ENCODE measurements at places on chromosomes 1 and 21.

DNA sequence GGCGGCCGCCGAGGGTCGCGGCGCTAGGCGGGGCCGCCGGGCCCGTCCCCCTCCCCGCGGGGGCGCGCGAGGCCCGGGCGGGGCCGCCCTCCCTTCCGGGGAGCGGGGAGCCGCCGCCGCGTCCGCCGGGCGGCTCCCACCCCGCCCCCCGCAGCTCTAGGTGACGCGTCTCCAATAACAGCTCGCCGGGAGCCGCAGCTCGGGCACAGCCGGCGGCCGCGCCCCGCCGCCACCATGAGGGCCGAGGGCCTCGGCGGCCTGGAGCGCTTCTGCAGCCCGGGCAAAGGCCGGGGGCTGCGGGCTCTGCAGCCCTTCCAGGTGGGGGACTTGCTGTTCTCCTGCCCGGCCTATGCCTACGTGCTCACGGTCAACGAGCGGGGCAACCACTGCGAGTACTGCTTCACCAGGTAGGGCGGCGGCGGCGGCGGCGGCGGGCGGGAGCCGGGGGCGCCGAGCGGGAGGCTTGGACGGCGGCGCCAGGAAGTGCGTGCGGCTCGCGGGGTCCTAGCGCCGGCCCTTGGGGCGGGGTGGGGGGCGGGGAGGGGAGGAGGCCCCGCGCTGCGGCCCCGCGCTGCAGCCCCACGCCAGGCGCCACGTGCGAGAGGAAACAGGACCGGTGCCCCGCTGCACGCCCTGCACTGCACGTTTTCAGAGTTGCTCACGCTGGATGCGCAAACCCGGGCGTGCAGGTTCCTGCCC, at the start of gene SMYD2:
Gene SMYD2 (plus strand): TSS at position 139 of the 699 bp plus-strand sequence. CDS start 96 bp downstream, at position 235.
- peak; percentile 59 for DNase-seq

GRCh38 chr1:1398677-1399186, 403 bp downstream of the CCNL2 start:
- no peak for DNase-seq

DNA sequence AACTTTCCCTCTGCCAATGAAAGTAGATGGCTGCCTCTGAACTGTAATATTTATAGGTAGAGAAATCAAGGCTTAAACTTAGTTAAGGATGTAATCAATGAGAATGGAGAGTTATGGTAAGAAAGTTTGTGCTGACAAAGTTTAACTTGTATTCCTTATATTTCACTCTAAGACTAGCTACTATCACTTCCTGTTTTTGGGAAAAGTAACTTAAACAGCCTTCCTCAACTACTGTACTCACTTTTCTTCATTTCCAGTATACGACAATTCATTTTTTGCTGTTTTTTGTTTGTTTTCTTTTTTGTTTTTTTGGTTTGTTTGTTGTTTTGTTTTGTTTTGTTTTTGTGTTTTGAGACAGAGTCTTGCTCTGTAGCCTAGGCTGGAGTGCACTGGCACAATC, 3.7 kb downstream of the RGS18 start:
- DNase-seq: no peak

GRCh38 chr1:233143241-233143640, 152.3 kb downstream of the PCNX2 start:
- no peak for DNase-seq

GRCh38 chr1:169546087-169546995, 39.9 kb downstream of the F5 start:
- peak; percentile 58 for DNase-seq

GRCh38 chr1:159011751-159012150, 2.0 kb downstream of the IFI16 start:
- no peak for DNase-seq

- no peak for DNase-seq
These were observed 57.9 kb downstream of the ACBD6 start for GRCh38 chr1:180444522-180444921.

GRCh38 chr1:2962946-2963345, 58.3 kb upstream of the ACTRT2 start:
- DNase-seq: no peak

DNA sequence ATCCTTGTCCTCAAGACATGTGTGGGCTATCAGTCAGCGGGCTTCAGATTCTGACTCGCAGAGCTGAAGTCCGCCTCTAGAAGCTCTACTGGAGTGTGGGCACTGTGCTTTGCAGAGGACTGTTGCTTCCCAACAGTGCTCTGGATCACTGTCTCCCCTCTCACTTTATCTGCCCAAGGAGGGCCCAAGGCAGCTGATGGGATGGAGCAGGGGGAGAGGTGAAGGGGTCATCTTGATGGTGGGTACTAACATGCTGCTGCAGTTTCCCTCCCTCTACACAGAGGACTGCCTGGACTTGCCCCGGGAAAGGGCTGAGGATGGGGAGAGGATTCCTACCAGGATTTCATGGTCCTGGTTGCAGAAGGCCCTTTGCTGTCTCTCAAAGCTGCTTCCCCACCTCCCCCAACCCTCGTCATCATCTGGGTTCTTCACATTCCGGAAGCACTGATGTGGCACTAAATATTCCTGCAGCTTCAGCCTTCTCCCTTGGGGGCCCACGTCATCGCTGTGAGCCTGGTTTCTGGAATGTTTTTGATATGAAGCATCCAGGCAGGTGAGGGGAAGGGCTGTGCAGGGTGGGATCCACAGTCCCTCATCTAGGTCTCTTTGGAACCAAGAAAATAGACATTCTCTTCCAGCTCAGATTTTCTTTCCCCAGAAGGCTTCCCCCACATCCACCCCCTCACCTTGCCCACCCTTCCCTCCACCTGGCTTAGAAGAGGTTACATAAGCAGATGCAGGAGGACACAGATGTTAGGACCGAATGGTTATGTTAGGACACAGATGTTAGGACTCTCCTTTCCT, 23.2 kb downstream of the NUAK2 start:
- DNase-seq: no peak

DNA sequence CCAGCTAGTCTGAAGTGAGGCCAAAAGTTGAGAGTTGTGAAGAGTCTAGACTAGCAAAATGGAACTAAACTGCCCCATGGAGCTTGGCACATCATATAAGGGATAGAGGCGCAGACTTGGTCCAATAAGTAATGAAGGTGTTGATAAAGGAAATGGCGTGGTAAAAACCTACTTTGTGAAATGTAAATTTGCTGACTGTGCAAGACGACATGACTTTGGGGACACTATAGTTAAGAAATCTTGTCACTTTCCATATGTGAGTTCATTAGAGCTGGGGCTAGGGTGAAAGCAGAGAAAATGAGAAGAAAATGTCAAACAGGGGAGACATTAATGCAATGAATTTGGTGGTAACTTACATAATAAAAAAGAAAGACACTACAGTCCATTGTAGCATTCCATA, 50.1 kb downstream of the CLDN17 start:
- DNase-seq: no peak

- no peak for DNase-seq
These were observed 2.0 kb downstream of the ARHGEF16 start for GRCh38 chr1:3456449-3456963.

DNA sequence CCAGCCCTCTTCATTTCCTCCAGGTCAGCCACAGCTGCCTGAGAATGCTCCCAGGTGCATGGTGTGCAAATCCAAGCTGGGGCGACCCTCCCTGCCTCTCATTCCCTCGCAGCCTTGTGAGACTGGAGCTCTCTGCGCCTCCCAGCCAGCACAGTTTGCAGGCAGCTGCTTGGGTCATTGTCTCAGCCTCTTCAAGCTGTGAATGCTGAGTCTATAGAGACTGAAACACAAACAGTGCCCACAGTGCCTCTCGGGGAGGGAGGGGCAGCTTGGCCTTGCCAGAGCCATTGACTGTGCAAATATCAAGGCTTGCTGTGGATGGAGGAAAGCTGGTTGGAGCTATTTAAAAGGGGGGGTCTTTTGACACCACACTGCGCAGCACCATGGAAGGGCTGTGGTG, 10.6 kb downstream of the PLXNA2 start:
- DNase-seq: no peak

- DNase-seq: no peak
These were observed 136.7 kb downstream of the TLR5 start for GRCh38 chr1:223006371-223006770.

GRCh38 chr1:156664767-156665411, 12.3 kb downstream of the NES start:
- DNase-seq: no peak

GRCh38 chr21:44357064-44357837, 3.8 kb downstream of the TRPM2 start:
- no peak for DNase-seq

DNA sequence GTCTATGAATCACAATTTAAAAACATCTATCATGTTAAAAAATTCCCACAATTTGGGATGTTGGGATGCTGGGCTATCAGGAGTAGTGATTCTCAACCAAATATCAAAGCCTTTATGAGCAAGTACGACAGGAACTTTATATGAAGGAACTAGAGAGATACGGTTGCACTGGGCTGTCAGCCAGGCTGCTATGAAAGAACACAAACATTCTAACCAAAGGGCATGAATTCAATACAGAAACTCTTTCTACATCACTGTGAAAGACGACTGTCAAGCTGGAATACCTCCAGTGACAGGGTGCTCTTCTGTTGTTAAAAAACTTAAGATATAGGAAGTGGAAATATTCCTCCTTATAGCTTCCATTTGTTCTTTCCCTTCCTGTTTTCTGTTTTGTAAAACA, 9.8 kb downstream of the CACNA1E start:
- DNase-seq: no peak

GRCh38 chr1:8463144-8463927, 145.4 kb downstream of the SLC45A1 start:
- DNase-seq: no peak

DNA sequence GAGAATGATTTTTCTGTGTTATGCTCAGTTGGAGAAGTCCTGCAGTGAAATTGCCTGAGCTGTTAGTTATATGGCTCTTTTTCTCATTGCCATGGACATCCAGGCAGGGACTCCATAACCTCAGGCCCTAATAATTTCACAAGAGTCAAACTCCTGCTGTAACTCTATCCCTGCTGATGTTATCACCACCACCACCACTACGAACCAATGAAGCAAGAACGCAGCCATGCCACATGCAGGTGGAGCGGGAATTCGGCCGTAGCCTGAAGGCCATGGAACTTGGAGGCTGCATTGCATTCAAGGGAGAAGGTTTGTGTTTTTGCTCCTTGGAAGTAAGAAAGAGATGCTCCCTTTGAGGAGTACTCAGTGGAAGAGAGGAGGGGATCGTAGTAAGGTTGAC, 16.8 kb upstream of the DLGAP3 start:
- no peak for DNase-seq

- DNase-seq: no peak
These were observed 21.6 kb upstream of the ZNF678 start for GRCh38 chr1:227541796-227542152.

DNA sequence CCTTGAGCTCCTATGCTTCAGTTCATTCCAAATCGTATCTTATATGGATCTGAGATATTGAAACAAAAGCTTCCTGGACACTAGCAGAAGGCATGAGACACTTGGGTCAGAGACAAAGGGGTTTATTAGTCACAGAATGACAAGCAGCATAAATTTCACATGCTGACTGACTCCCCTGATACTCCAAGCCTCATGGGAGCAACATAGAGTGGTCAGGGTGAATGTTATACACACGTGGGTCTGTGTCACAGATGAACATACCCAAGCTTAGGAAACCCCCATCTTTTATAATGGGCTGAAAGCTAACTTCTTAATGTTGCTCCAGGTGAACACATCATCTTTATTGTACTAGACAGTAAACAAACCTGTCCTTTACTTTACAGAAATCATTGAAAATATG, 599.9 kb upstream of the RGS18 start:
- no peak for DNase-seq

GRCh38 chr1:227487606-227488005, 75.8 kb upstream of the ZNF678 start:
- no peak for DNase-seq

DNA sequence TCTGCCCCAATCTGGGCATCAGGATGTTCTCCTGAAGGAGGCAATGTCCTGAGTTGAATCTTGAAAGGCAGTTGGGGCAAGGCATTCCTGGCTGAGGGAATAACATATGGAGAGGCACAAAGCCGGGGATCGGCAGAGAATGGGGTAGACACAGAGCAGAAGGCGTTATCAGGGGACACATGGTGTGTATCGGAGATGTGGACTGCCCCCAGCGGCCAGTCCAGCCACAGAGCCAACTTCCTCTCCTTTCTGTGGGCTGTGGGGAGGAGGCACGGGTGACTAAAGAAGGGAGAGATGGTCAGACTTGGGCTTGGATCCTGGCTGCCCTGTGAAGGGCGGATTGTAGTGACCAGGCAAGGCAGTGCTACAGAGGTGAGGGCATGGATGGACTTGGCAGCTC, 32.1 kb downstream of the FOXD2 start:
- no peak for DNase-seq

- DNase-seq: no peak
These were observed 4.7 kb upstream of the C1orf174 start for GRCh38 chr1:3904843-3905185.

- no peak for DNase-seq
These were observed 67.9 kb downstream of the SCMH1 start for GRCh38 chr1:41174170-41174569.

DNA sequence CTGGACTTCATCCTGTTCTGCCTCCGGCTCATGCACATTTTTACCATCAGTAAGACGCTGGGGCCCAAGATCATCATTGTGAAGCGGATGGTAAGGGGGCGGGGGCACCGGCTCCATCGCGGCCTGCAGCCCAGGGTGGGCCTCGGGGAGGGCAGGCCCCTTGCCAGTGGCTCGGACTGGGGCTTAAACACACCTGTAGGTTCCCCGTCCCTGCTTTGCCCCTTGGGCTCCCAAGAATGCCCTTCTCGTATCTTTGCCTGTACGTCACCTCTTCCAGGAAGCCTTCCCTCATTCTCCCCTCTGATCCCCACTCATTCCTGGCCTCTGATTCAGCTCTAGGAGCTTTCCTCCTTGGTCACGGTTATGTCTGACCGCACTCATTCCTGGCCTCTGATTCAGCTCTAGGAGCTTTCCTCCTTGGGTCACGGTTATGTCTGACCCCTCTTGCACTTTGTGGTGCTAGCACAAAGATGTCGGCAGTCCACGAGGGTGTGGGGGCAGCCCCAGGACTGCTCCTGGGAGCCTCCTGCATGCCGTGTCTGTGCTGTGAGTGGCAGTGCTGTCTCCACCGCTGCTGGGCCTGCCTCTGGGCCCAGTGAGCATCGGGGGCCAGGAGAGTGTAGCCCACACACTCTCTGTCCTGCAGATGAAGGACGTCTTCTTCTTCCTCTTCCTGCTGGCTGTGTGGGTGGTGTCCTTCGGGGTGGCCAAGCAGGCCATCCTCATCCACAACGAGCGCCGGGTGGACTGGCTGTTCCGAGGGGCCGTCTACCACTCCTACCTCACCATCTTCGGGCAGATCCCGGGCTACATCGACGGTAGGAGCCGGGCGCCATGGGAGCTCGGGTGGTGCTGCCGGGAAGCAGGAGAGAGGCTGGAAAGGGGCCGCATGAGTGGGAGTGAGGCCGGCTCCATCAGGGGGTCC, 49.1 kb upstream of the LRRC3 start:
- no peak for DNase-seq

- DNase-seq: no peak
These were observed 299.2 kb downstream of the SRGAP2C start for GRCh38 chr1:121483961-121484424.

DNA sequence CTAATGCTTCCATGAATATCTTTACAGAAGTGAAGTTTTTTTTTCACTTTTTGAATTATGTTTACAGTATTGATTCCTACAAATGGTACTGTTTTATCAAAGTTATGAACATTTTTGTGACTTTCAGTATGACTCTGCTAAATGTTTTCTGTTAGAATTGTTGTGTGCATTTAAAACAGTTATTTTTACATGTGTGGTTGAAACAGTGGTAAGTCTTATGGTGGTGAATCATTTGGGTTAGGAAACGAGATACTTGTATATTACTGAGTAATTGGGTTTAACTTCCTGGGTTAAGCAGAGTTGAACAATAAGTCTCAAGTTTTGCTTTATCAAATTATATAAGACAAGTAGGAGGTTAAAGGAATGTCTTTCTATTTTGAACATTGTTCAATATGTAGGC, 66.8 kb downstream of the VPS13D start:
- DNase-seq: no peak
